GM23338 (cell line): ENCODE measurements at places on chromosomes 1 and 21. TPM values are rescaled to one million over a fixed set of nuclear protein-coding genes. Genes with fewer than 3 reads are reported as not detected.

Gene UBASH3A
- total RNA-seq, result not detected in 2 replicates

Gene KIF21B
- 26.6 and 34.3 TPM in 2 replicates for total RNA-seq

Gene CRNN
- not detected in 2 replicates for total RNA-seq

Gene LCE2C
- total RNA-seq, result not detected in 2 replicates

Gene MPL
- not detected in 2 replicates for total RNA-seq

Gene STPG1
- 6.5 and 8.2 TPM in 2 replicates for total RNA-seq

Gene ANKRD45
- 1.5 and 2.0 TPM in 2 replicates for total RNA-seq

Gene TENT5C
- total RNA-seq, result 0.80 and 1.2 TPM in 2 replicates

Gene LCE3E
- total RNA-seq, result not detected in 2 replicates

Gene CRYBG2
- 10.0 and 18.4 TPM in 2 replicates for total RNA-seq

Gene ZFP69
- total RNA-seq, result 4.6 and 8.2 TPM in 2 replicates

Gene IQCC
- 3.5 and 3.8 TPM in 2 replicates for total RNA-seq

Gene IRF6
- 9.3 and 11.7 TPM in 2 replicates for total RNA-seq

GRCh38 chr1:159430985-159431384 is 1.0 kb upstream of the OR10J4 start:
- DNase-seq, result no peak

- DNase-seq, result no peak
Measured at GRCh38 chr1:184866991-184867788, 107.1 kb downstream of the NIBAN1 start.

DNA sequence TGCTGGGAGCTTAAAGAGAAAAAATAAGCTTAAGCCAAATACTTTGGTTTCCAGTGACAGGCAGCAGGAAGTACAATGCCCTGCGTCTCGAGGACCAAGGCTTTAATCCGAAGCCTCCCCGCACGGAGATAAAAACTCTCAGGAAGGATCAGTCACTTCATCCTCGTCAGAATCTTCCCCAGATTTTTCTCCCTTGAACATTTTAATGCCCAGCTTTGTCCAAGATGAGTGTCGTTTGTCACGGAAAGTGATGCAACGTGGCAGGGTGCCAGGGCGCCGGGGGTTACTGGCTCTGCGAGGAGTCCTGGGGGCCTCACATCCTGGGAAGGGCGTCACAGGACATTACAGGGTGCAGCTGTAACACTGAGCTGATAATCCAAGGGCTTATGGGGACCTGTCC is 25.2 kb upstream of the PCBP3 start:
- no peak for DNase-seq

DNA sequence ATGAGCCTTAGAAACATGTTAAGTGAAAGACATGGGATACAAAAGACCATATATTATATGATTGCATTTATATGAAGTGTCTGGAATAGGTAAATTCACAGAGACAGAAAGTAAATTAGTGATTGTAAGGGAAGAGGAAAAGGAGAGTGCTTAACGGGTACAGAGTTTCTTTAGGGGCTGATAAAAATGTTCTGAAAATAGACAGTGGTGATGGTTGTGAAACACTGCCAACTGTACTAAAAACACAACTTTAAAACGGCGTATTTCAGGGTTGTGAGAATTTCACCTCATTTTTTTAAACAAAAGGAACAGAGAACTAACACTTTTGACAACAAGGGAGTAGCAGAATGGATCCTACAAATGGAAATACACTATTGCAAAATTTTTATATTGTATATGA is 13.4 kb downstream of the COP1 start:
- no peak for DNase-seq

DNA sequence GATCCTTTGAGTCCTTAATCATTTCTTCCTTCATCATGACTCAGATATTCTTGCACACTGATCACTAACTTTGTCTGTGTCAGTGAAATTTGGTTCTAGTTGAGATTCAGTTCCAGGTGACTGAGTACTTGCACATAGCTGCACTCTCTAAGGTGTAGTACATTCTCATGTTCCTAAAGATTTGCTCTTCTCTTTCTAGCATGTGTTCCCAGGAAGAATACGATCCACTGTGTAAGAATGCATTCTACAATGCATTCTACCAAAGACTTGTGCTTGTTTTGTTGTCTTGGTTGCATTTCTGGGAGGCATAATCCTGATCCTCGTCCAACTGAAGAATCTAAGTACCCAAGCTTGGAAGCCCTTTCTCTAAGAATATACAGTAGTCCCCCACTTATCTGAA is 104.3 kb upstream of the CDC42BPA start:
- no peak for DNase-seq

DNA sequence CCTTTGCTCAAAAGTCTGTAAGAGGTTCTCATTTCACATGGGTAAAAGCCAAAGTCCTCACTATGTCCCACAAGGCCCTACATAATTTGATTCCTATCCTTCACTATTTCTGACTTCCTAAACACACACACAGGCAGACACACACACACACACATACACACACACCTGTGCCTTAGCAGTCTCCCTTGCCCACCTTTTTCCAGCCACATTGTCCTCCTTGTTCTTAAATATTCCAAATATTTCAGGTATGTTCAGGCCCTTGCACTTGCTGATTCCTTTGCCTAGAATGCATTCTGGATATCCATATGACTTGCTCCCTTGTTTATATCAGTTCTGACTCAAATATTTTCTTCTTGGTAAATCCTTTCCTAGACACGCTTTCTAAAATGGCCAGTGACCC is 54.6 kb downstream of the NTNG1 start:
- DNase-seq, result peak; percentile 88

DNA sequence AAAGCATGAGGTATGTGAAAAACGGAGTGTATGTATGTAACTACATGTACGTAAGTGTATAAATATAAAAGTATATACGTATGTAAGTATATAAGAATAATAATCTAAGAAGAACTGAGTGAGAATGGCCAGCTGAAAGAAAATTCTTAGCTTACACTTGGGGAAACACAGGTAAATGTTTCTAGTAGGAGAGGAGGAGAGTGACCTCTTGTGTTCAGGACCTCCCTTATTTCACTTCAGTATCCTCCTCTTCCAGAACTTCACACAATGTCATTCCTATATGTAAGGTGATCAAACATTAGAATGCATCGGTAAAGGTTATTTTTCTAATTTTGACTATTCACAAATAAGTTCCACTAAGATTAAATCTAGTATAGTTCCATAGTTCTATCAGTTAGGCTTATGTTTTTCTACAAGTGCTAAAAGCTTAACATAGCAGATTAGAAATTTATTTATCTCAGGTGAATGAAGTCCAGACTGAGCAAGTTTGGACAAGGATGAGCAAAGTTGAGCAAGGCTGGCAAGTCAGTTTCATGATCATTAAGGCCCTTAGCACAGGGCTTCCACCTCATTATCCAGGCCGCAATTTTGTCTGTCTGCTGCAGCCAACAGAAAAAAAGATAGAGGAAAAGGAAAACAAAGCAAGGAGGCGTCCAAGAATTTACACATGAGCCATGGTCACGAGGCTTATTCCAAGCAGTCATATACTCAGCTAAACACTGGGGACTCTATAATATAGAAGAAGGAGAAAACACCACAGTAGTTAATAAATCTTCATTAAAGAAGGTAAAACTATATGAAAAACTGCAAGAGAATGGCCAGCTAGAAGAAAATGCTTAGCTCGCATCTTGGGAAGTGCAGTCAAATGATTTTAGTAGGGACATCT is 7.1 kb upstream of the MROH9 start:
- DNase-seq, result peak; percentile 24

- no peak for DNase-seq
Measured at GRCh38 chr1:177686933-177687332, 282.9 kb downstream of the SEC16B start.

DNA sequence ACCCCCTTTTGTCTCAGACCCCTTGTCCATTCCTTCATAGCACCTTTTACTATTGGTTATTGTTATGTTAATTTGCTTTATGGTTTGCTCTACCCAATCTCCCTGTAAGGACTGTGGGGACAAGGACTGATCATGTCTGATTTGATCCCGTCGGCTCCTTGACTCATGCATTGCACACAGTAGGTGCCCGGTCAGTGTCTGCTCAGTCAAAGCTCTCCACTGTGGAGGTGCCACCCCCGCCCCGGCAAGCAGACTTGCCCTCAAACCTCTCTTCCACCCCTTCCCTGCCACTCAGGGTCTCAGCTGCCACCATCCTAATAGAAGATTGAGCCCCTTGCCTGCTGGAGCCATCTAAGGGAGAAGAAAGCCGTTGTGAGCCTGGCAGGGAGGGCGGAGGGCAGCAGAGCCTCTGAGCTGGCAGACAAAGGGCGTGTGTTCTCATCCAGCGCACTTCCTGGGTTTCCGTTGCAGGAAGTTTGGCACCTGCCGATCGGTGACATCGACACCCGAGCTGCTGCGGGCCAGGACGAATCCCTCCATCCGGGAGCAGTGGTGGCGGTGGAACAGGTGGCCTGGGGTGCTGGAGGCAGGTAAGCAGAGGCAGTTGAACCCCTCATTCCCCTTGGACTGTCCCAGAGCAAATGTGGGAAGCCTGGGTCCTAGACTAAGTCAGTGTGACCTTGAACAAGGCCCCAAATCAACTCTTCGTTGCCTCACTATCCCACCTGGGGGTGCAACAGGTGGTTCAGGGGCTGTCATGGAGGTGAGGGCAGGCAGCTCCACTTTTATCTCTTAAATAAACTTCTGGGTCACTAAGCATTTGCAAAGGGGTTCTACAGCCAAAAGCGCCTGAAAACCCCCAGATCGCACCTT is 2.2 kb upstream of the FBLIM1 start:
- DNase-seq, result peak; percentile 62

DNA sequence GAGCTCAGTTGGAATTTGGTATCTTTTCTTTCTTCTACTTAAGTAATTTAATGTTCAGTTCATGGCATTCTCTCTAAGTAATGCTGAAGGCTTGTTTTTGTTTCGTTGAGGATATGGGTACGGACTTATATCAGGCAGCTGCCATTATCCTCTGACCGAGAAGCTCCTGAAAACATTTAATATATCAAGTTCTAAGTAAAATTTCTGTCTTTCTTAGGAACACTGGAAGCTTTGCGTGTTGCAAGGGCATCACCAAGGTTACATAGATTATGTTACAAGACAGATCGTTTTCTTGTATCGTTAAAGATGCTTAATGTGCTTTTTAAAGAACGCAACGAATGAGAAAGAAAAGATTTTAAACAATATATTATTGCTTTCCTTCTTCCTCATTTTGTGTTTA is 1.0 kb upstream of the GALNT2 start:
- no peak for DNase-seq

GRCh38 chr1:27618341-27619082 is 14.6 kb upstream of the AHDC1 start:
- no peak for DNase-seq

DNA sequence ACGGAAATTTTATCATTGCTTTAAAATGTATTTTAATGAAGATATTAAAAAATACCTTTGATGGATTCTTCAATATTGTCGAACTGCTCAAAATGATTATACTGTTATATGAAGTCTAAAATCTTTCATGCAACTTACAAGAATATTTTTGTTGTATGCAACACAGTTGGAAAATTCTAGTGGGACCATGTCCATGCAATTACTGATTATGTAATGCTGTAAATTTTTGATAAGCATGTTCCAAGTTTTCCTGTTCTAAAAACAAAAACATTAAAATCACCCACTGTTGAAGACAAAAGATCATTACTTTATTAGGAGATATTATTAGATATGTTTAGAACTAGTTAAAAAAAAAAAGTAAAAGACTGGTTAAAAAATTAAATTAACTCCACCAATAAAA is 132.8 kb downstream of the NFIA start:
- DNase-seq, result no peak

- peak; percentile 85 for DNase-seq
Measured at GRCh38 chr21:30072496-30072895, 94.1 kb downstream of the CLDN17 start.

- DNase-seq, result no peak
Measured at GRCh38 chr1:90359994-90360393, 357.1 kb downstream of the BARHL2 start.

GRCh38 chr1:207002724-207003146 is 29.8 kb downstream of the C1orf116 start:
- DNase-seq, result no peak

DNA sequence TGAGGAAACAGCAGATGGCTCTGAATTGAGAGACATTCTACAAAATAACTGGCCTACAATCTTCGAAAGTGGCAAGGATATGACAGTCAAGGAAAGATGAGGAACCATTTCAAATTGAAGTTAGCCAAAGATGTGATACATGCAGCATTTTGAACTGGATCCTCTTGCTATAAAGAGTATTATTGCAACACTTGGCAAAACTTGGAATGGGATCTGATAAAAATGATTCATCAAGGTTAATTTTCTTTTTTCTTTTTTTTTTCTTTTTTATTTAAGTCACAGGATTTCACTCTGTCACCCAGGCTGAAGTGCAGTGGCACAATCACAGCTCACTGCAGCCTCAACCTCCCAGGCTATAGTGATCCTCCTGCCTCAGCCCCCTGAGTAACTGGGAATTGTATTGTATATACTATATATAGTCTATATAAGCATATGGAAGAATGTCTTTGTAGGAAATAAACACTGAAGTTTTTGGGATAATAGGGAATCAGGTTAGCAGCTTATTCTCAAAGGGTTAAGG is 49.8 kb upstream of the GJA8 start:
- DNase-seq, result no peak

DNA sequence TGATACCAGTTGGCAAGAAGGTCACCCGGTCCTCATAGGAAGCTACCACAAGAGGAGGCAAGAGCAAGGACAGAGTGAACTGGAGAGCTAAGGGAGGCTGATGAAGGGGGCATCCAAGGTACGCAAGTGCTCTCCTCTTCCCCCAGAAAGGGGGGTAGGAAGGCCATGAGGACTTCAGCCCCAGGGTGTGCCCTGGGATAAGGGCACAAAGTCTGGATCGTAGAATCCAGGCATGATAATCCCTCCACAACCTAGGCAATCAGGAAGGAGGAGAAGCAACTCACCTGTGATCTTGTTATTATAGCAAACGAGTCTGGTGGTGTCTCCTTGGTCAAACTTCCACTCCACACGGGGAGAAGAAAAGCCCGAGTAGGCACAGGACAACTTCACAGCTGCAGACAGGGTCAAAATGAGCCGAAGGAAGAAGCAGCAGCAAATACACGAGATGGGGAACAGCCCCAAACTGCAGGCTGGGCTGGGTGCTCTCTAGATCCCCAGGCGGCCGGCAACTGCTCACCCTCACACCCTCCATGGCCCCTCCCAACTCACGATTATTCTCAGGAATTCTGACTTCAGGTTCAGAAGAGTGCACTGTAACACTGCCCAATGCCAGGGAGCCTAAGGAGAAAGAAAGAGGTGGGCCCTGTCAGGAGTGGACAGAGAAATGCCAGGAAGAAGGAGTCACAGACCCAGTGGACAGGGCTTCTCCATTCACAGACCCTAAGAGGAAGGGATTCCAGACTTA is 20.0 kb downstream of the F11R start:
- no peak for DNase-seq

DNA sequence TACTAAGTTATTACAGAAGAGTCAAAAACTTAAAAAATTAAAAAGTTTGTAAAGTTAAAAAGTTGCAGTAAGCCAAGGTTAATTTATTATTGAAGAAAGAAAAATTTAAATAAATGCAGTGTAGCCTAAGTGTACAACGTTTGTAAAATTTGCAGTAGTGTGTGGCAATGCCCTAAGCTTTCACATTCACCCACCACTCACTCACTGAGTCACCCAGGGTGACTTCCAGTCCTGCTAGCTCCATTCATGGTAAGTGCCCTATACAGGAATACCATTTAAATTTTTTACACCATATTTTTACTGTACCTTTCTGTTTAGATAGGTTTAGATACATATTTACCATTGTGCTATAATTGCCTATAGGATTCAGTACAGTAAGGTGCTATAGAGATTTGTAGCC is 88.6 kb downstream of the CTH start:
- no peak for DNase-seq

GRCh38 chr21:40272037-40272436 is 404.8 kb downstream of the PCP4 start:
- no peak for DNase-seq
